ENCODE measurements at places on chromosomes 7 and 10.
A peak's percentile ranks its signal among the peaks of the same experiment; 100 is the strongest.

DNA sequence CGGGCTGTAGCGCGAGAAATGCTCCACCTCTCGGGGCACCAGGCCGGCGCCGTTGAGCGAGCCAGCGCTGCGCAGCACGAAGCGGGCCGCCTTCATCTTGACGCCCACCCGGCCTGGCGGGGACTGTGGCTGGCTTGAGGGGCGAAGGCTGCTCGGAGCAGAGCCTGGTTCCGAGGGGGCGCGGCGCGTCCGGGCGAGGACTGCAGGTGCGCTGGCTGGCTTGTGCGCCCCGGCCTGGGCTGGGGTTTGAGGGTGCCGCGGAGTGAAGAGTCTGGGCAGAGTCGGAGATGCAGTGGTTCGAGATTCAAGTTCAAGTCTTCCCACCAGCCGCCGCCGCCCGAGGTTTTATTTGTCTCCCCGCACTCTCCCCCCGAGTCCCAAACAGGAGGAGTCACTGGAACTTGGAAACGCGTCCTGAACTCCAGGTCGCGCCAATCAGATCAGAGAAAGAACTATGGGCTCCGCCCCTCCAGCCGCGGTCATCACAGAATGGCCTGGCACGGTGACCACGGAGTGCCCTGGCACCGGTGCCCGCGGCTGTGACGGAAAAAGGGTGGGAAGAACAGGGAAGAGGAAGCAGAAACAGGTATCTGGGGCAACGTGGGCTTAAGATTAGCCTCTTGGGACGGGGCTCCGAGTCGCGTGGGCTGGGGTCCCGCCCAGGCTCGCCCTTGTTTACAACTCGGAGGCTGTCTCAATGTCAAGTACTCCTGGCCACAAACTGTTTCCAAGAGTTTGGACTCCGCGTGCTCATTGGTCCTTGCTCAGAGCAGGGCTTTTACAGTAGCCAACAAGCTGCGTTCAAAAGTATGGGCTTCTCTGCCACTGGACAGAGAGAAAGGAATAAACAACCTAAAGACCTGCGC, at the start of gene PDK4:
Gene PDK4 (minus strand): TSS at position 319 of the 866 bp plus-strand sequence. CDS start 223 bp downstream, at position 96.
- no peak for DNase-seq

DNA sequence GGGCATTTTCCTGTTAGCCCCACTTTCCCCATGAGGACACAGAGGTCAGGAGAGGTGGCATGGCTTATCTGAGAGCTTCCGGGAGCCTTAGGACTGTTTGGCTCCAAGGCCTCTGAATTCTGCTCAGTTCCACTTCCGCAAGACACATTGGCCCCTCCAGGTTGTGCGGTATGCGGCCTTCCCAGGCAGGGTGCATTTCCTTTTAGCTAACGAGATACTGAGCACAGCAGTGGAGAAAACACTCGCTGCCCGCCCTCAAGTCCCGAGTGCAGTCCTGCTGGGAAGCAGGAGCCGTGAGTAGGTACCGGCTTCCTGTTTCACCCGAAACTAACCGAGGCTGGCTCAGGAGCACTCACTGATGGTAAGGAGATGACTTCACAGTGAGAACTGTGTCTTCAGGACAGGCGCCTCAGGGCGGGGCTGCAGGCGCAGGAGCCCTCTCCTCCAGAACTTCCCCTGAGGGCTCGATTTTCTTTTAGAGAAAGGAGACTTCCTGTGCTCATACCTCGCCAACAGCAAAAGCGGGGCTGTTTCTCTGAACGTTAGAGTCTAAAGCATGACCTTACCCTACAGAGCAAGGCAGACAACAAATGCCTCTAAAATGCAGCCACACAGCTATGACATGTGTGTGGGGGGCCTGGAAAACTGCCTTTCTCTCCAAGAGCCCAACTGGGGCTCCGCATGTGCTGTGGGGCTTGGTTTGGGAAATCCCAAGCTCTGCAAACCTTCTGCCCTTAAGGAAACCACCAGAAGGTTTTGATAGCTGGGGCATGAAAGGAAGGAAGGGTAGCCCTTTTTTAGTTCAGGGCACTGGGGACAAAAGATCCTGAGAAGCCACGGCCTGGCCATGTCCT, 25.9 kb downstream of the RGS10 start:
- DNase-seq, result peak; percentile 53

DNA sequence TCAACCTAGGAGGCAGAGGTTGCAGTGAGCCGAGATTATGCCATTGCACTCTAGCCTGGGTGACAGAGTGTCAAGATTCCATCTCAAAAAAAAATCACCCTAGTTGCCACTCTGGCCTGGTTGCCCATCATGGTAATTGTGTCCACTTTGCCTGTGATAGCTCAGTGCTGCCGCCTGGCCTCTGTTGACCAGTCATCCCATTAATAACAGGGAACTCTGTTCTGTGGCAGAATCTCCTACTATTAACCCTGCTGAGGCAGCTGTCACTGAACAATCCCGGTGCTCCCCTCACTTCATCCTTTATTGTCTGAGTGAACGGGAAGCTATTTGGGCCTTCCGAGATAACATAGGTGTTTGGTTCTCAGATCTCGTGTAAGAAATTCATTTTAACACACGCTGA, 14.6 kb downstream of the ZNF3 start:
- DNase-seq, result no peak

- no peak for DNase-seq
These were observed 319.3 kb downstream of the MDFIC start for GRCh38 chr7:115241151-115241550.

DNA sequence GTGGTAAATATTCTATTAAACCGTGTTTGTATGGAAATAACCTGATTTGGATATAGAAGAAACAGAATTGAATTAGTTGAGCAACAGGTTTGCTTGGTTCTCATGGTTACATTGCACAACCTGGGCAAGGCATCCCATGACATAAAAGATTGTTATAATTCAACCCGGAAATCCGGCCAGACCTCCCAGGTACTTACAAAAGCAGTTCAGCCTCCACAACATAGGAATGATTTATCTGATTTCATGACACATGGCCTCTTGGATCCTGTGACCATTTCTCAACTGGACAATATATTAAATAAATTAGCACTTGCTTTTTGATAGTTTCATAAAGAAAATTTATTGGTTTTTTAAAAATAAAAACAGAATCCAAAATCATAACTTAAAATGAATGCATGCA, 55.1 kb upstream of the PTPN12 start:
- no peak for DNase-seq

GRCh38 chr7:55100544-55101327, 81.9 kb downstream of the EGFR start:
- no peak for DNase-seq

- no peak for DNase-seq
These were observed 46.3 kb downstream of the VPS41 start for GRCh38 chr7:38862666-38863065.

GRCh38 chr10:6182454-6183098, 20.2 kb upstream of the PFKFB3 start:
- DNase-seq, result no peak

DNA sequence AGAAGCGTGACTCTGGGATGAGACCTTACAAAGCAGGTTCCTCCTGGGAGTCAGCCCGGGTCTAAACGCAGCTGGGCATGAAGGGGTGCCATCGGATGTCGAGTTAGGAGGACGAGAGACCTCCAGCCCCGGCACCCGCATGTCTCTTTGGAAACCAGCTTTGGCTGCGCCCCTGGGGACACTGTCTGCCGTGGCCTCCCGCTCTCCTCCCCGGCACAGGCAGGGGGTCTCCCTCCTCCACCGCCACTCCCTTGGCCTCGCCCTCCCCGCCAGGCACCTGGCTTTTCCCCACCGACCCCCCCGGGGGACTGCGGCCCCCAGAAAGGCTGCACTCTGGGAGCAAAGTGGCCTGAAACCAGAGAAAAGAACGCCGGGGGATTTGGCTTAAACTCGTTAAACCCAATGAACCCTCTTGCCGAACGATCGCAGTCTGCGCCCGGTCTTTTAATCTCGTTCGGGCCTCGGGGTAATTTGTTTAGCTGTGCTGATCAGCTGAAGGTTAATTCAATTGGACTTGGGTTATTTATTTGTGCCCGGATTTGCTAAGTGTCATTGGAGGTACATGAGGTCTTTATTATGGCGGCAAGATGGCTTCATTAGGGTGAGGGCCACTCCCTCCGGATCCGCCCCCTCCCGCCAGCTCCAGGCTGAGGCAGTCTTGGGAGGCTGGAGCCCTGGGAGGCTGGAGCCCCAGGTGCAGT, 16.4 kb upstream of the PSMG3 start:
- no peak for DNase-seq

DNA sequence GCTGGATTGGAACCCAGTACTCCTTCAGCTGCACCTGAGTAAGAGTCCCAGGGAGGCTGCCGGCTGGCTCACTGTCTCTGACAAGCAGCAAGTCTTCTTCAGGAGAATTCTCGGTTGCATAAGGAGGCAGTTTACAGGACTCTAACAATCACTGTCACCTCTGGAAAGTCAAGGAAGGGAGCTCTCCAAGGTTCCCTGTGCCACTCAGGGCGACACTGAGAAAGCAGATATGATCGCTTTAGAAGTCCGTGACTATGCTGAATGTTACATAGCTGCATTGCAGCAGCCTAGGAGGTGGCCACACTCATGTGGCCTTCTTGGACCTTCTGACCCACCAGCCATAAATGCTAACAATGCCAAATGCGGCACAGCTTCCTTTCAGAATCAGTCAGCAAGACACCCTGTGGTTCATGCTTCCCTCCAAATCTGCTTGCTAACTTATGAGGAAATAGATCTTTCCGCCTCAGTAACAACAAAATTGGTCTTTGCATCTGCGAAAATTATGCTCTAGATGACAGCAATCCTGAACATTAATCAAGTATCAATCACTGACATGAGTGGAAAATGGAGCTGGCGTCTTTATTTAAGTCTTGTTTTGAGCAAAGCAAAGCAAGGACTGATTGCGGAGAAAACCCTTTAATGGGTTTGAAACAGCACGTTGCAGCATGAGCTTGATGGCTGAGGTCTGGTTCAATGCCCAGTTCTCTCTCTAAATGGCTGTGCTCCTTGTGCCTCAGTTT, 132.9 kb downstream of the ATXN7L1 start:
- DNase-seq, result no peak

- no peak for DNase-seq
These were observed 1.1 kb downstream of the PLXDC2 start for GRCh38 chr10:19817231-19817933.

GRCh38 chr10:51615764-51616298, 83.6 kb downstream of the CSTF2T start:
- no peak for DNase-seq

DNA sequence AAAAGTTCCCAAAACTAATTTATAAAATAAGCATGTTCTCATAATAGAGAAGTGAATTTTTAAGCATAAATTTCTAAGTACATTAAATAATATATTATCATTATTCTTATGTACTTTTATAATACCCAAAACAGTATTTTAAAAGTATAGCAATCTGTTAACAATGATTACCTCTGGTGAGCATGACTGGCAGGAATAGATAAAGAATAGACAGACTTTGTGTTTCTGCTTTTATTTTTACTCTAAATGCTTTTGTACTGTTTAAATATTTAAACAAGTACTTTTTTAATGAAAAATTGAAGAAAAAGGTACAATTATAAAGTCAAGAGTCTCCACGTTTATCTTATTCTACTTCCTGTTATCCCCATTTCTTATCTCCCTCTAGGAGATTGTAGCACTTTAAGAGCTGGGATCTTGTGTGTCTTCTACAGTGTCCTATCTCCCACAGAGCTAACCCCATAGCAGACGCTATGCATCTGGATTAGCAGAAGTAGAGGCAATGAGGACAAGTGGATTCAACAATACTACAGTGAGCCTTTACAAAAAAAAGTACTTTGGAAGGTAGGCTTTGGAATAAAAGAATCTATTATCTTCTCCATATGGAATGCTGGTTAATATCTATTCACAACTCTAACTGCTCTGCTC, 42.9 kb downstream of the IDE start:
- DNase-seq, result no peak

- no peak for DNase-seq
These were observed 347.8 kb upstream of the PLXDC2 start for GRCh38 chr10:19468413-19468812.

- no peak for DNase-seq
These were observed 47.8 kb upstream of the SLF2 start for GRCh38 chr10:100864978-100865377.

- DNase-seq, result no peak
These were observed 21.5 kb upstream of the CALD1 start for GRCh38 chr7:134757938-134758337.

DNA sequence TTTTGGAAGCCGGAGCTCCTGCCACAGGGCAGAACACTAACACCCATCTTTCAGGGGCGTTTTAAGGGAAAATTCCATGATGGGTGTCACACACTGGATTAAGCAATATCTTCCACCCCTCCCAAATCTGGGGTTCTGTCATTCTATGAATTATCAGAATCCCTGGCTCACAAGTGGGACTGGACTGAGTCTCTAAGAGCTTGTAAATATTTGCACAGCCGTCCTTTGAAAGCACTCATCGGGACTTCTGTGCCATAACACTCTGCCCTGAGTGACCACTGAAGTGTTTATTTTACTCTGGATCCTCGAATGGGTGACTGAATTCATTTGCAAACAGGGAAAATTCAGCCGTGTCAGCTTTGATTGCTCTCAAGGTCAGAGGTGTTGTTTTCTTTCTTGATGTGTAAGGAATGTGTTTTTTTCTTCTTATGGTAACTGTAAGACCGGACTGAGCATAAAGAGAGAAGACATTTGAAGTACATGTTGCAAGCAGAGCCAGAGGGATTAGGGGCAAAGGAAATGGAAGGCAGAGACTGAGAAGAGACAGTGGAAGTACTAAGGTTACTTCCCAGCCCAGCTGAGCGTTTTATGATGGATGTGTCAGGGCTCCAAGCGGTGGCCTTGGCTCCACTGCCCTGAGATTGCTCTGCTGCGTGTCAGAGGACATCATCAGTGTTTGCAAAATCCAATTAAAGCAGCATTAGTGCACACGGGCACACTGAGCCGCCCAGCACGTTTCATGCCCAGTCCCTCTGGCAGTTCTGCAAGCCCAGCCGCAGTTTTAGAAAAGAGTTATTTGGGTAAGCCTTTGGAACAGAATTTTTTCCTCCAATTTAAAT, 17.7 kb upstream of the GTPBP4 start:
- DNase-seq, result no peak

Measured in stimulated activated CD8-positive, alpha-beta memory T cell treated with anti-CD3 and anti-CD28 coated beads, Interleukin-2, amount 100 ng/mL, for 48 hours (primary cell).